ENCODE measurements at places on chromosomes 7 and 10. TPM values are rescaled to one million over a fixed set of nuclear protein-coding genes. Genes with fewer than 3 reads are reported as not detected.
A peak's percentile ranks its signal among the peaks of the same experiment; 100 is the strongest.

H2AZ2 gene
- 121 TPM for total RNA-seq

- peak; percentile 60 for DNase-seq
Measured at GRCh38 chr7:55509322-55509721, 63.0 kb downstream of the VOPP1 start.

TAS2R4 gene
- total RNA-seq = 1.5 TPM

DNA sequence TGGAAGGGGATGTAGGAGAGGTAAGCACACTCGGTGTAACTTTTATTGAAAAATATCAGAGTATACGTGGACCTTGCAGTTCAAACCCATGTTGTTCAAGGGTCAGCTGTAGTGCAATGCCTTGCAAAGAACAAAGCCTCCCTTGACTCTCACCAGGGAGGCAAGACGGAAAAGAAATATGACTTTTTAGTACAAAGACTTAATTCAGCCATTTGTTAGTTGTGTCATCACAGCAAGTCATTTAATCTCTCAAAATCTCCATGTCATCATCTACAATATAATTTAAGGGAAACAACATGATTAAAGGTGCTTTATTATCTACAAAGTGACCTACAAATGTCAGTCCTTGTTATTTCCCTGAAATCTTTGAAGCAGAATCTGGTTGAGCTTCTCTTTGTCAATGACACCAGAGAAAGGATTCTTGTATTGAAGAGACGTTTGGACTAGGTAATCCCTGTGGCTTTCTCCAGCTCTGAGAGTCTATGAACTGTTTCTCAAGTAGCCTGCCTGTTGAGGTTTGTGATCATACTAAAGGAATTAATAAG lies 502.8 kb downstream of the REEP3 start:
- no peak for DNase-seq

TNKS2 gene
- 61.6 TPM for total RNA-seq

DNA sequence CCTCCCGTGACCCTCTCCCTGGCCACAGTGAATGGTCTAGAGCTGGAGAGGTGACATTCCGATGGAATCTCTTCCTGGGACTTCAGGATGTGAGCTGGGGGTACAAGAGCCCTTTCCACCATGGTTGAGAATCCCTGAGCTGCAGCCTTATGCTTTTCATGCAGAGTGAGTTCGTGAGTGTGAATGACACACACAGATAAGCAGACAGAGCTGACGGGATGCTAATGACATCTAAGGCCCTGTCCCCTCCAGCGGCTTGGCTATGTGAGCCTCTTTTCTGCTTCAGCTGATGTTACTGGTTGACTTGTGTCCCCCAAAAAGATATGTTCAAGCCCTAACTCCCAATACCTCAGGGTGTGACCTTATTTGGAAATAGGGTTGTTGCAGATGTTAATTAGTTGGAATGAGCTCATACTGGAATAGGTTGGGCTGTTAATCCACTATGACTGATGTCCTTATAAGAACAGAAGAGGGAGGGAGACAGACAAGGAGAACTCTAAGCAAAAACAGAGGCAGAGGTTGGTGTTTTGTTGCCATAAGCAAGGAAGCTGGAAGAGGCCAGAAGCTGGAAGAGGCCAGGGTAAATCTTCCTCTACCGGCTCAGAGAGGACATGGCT lies 111.1 kb upstream of the AFAP1L2 start:
- no peak for DNase-seq

- no peak for DNase-seq
Measured at GRCh38 chr10:31000867-31001266, 30.8 kb downstream of the ZNF438 start.

Measured in fibroblast of lung (primary cell).